T-helper 2 cell (primary cell): ENCODE measurements at places on chromosomes 6 and 20.

DNA sequence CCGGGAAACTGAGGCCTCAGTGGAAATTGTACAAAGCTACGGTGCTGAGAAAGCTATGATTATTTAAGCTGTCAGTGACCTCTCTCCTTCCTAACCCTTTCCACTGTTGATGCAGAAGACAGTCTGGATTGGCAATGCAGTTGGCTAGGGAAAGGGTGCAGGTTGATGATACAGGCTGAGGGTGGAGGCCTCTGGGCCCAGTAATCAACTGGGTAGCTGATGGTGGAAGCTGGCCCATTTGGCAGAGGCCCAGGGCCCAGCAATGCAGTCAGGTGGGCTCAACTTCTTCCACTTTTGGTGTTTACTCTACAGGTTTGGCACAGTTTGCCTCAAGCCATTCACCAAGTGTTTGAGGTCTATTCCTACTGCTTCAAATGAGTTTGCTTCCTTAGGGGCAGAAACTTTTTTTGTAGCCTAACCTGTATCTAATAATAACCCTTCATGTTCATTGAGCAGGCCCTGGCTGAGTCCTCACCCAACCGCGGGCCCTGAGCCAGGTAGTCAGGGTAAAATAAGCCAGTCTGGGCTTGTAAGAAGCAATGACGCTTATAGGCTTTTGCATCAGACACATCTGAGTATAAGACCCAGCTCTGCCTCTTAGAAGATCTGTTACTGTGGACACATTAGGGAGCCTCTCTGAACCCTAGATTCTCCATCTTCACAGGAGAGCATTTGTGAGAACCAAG lies 12.1 kb downstream of the BCL2L1 start:
- no peak for DNase-seq

DNA sequence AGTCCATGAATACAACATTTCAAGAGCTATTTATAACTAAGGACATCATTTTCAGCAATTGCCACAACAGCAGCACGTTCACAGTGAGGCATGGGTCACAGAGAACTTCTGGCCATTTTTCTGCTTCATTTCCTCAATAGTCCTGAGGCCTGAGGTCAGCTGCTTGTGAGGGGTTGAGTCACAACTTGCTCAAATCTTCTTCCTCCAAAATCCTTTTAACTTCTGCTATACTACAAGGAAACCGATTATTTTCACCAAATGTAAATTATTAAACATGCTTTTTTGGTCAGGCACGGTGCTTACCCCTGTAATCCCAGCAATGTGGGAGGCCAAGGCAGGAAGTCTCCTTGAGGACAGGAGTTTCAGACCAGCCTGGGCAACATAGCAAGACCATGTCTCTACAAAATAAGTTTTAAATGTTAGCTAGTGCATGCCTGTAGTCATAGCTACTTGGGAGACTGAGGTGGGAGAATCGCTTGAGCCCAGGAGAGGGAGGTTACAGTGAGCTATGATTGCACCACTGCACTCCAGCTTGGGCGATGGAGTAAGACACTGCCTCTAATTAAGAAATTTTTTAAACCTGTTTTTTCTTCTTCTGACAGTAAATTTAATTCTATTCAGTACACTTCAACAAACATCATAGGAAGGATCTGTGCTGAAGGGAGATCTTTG lies 11.1 kb upstream of the SLC16A10 start:
- DNase-seq: no peak

GRCh38 chr20:4775322-4776078 lies 53.8 kb downstream of the PRND start:
- no peak for DNase-seq

- DNase-seq: no peak
Observed at GRCh38 chr6:161237176-161237575, 36.7 kb downstream of the AGPAT4 start.

GRCh38 chr6:143843677-143843999 lies 500 bp downstream of the LTV1 start:
- DNase-seq: no peak

- DNase-seq: no peak
Observed at GRCh38 chr6:14309516-14309915, 191.9 kb downstream of the CD83 start.

DNA sequence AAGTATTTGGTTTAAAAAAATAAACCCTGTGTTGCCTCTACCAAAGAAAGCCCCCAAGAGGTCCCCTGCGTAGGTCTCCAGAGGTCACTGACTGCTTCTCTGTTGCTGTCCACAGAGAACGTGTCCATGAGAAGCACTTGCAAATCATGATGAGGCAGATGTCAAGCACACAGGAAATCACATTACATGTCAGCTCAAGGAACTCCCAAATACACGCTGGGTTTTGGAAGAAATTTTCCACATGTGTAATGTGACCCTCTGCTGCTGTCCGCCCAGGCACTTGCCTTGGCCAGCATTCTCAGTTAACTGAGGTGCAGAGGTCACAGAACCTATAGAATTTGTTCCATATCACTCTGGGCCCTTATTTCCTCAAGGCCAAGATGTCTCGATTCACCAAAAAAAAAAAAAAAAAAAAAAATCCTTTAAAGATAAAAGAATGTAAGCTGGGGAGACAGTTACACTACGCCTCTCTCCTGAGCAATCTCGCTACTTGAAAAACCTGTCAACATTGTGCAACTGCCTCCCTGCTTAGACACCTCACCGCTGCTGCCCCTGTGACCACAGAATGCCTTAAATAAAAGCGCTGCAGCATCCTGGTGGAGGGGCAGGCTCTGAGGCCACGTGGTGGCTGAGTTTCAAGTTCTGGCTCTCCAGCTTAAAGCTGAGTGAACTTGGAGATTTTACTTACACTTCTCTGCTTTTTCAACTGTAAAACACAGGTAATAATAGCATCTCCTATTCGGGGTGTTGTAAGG lies 42.3 kb downstream of the SLC22A23 start:
- no peak for DNase-seq
